ENCODE measurements at places on chromosomes 6 and 20. TPM values are rescaled to one million over a fixed set of nuclear protein-coding genes. Genes with fewer than 3 reads are reported as not detected.

The TAGAP gene
- total RNA-seq: 1.4 TPM

The BMP7 gene
- total RNA-seq: 5.4 TPM

The NKX2-4 gene
- not detected for total RNA-seq

The RNGTT gene
- 12.8 TPM for total RNA-seq

Measured in sigmoid colon (tissue), 7 donors.